ENCODE measurements at places on chromosomes 13 and 19.

- DNase-seq = no peak
Measured at GRCh38 chr19:46704379-46705076, 12.4 kb downstream of the PRKD2 start.

- DNase-seq = peak; percentile 29
Measured at GRCh38 chr13:78978381-78978998, 319.5 kb upstream of the OBI1 start.

DNA sequence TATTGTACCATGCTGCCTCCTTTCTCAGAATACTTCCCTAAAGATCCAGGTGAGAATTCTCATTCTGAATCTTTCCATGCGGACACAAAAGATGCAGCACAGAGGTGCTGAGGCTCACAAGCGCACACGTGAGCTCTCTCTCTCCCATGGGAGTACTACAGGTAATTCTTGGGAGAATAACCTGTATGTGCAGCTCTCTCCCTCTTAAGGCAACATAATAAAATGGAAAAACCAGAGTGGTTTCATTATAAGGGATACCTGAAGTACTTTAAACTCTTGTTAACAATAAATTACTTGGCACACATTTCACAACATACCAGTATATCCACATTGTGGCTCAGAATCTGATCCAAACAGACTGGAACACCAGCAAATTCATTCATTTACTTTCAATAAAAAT lies 40.4 kb downstream of the INTS6 start:
- no peak for DNase-seq

DNA sequence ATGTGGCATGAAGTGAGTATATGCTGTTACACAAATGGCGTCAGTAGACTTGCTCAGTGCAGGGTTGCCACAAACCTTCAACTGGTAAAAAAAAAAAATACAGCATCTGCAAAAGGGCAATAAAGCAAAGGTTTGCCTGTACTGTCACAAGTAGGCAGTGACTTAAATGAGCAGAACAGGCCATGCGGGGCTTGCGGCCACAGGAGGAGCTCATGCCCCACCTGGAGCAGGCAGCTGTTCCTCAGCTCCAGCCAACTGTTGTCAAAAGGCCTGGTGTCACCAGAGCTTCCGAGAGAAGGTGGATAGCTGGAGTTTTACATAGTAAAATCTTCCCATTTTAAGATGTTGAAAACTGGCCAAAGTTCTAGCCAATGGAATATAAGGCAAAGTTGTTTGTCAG lies 7.7 kb downstream of the ATP7B start:
- DNase-seq = no peak

DNA sequence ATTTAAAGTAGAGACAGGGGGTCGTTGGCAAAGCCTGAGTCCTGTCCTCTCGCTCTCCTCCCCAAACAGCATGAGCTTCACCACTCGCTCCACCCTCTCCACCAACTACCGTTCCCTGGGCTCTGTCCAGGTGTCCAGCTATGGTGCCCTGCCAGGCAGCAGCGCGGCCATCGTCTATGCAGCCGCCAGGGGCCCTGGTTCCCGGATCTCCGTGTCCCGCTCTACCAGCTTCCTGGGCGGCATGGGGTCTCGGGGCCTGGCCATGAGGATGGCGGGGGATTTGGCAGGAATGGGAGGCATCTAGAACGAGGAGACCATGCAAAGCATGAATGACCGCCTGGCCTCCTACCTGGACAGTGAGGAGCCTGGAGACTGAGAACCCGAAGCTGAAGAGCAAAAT lies 1117.2 kb upstream of the MIR17HG start:
- DNase-seq = no peak

- no peak for DNase-seq
Measured at GRCh38 chr13:105991622-105992277, 543.7 kb downstream of the EFNB2 start.

DNA sequence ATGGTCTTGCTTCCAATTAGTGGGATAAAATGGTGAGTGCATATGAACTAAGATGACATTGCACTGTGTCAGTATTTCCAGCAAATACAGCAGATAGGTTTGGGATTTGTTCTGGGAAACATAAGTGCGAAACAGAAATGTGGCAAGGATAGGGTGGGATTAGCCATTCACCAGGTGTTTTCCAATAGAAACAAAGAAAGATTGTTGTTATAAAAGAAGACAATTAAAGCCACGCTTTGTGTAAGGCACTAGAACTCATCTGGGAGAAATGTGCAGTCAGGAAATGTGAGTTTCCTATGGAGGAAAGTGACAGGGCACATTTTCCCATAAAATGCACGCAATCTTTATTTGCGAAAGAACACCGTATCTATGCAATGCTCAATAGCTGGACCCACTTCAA lies 1547.8 kb downstream of the EFNB2 start:
- no peak for DNase-seq

- DNase-seq = no peak
Measured at GRCh38 chr13:51955816-51956603, 55.2 kb downstream of the ATP7B start.

- DNase-seq = no peak
Measured at GRCh38 chr13:95698047-95698749, 21.3 kb downstream of the DNAJC3 start.

DNA sequence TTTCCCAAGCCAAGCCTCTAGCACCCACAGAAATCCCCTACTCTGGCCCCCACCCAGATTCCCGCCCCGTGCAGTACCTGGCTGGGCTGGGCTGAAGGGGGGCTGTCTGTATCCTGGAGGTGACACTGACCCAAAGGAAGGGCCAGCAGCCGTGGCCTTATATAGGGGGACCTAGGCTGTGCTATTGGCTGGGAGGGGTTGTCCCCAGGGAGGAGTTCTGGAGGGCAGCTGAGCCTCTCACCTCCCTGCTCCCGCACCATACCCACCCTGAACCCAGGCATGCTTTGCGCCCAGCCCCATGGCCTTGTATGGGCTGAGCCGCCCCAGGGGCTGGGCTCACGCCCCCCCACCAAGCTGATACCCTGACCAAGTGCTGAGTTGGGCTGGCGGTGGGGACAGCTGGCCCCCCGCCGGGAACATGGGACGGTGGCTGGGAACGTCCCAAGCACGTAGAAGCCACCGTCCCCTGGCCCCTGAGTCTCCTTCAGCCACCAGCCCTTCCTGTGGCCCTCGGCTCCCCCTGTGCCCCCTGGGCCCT lies at the start of gene CKM:
TSS of gene CKM (minus strand) at position 132 of the 538 bp plus-strand sequence. CDS start 3,162 bp downstream, outside the sequence.
- no peak for DNase-seq

DNA sequence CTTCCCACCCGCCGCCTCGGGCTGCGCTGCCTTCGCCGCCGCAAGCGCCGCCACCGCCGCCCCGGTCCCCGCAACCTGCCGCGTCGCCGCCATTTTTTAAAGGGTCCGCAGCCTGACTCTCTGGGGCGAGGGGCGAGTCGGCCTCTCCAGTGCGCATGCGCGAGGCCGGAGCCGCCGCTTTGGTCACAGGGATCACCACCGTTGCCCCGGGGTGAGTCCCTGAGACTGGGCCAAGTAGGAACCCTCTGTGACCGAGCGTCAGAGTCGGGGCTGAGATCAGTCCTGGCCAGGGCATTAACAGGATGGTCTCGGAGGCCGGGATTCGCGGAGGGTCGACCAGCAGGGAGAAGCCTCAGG lies 42.6 kb downstream of the ZNF146 start:
- DNase-seq = no peak

DNA sequence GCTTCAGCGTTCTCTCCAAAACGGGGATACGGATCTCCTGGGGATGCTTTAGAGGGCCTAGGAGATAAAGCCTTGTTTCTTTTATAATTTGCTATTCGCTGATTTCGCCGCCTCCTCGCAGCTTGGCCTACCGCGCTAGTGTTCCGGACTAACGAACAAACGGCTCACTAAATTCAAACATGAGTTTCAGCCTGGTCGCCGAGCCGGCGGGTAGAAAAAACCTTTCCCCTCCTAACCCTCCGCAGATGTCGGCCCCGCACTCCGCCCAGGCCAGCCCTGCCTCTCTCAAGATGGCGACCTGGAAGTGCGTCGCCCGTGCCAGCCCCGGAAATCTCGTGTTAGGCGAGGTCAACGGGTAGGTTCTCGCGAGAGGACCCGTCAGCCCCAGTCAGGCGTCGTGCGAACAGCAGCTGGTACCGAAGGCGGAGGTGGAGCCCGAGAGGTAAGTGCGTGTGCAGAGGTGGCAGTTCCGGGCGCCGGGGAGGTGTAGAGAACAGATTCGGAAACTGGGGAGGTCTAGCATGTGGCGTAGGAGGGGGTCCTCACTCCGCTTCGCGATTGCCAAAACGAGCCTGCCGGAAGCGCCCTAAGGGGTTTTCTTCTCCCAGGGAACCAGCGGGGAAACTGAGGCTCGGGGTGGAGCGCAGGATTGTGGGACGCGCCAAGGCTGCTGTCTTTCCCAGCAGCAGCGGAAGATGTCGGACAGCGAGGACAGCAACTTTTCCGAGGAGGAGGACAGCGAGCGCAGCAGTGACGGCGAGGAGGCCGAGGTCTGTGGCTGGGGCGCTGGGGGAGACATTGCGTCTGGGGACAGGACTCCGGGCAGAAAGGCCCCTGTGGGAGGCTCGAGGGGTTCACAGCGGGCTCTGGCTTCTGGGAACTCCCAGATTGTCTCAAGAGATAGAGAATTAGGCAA lies at the start of gene SUPT5H:
TSS of gene SUPT5H (plus strand) at position 387 of the 916 bp plus-strand sequence. CDS start at position 696, 309 bp downstream.
- peak; percentile 95 for DNase-seq

DNA sequence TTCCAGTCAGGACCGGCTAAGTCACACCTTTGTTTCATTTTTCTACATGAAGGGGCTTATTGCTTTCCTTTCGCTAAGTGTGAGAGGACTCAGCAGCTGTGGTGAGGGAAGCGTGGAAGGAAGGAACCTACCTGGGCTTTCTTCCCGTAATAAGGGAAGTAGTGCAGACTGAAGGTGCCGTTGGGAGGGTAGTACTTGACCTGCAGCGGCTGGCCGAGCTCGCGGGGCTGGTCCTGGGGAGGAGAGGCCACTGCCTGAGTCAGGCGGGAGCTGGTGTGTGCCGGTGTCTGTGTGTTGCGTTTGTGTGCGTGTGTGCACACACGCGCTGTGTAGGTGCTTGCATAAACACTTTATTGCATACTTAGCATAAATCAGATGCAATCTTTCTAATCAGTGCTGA lies 7.7 kb downstream of the ATP4B start:
- no peak for DNase-seq
